A549 treated with DMSO at 1 μM for 4 hours (cell line): ENCODE measurements at places on chromosomes 3 and 15. TPM values are rescaled to one million over a fixed set of nuclear protein-coding genes. Genes with fewer than 3 reads are reported as not detected.

Gene INAFM2
- 5.1 to 8.0 TPM (median 6.3 TPM) in 5 replicates for total RNA-seq

Gene C3orf33
- 6.0 to 8.3 TPM (median 7.1 TPM) in 5 replicates for total RNA-seq

Gene ARMC8
- total RNA-seq, result 20.2 to 27.4 TPM (median 24.9 TPM) in 5 replicates

Gene TMEM207
- not detected in 5 replicates for total RNA-seq

Gene HYAL2
- total RNA-seq, result 19.8 to 26.8 TPM (median 22.6 TPM) in 5 replicates

Gene ST8SIA2
- total RNA-seq, result 0.40 to 1.1 TPM (median 0.64 TPM) in 5 replicates

Gene GLT8D1
- total RNA-seq, result 33.1 to 41.7 TPM (median 37.2 TPM) in 5 replicates

Gene TMOD2
- total RNA-seq, result 1.1 to 2.8 TPM (median 1.8 TPM) in 5 replicates

Gene CAND2
- 0.26 to 0.51 TPM (median 0.32 TPM) in 5 replicates for total RNA-seq

Gene PLSCR5
- not detected in 5 replicates for total RNA-seq

Gene CTDSPL
- total RNA-seq, result 9.7 to 11.9 TPM (median 11.0 TPM) in 5 replicates

Gene CACNA2D2
- total RNA-seq, result 0.36 to 0.78 TPM (median 0.42 TPM) in 5 replicates
